Melanocyte of skin (primary cell): ENCODE measurements at places on chromosomes 5 and 9. TPM values are rescaled to one million over a fixed set of nuclear protein-coding genes. Genes with fewer than 3 reads are reported as not detected.

The IRX4 gene
- not detected in 2 replicates for total RNA-seq

The GBA2 gene
- total RNA-seq = 41.3 and 44.0 TPM in 2 replicates

The CCNO gene
- 1.4 and 2.2 TPM in 2 replicates for total RNA-seq

The DDX4 gene
- total RNA-seq = not detected in 2 replicates

The CCDC171 gene
- total RNA-seq = 3.1 and 9.0 TPM in 2 replicates
